ENCODE measurements at places on chromosomes 2 and 18.

GRCh38 chr18:944440-944839 is 39.8 kb downstream of the ADCYAP1 start:
- DNase-seq, result no peak

DNA sequence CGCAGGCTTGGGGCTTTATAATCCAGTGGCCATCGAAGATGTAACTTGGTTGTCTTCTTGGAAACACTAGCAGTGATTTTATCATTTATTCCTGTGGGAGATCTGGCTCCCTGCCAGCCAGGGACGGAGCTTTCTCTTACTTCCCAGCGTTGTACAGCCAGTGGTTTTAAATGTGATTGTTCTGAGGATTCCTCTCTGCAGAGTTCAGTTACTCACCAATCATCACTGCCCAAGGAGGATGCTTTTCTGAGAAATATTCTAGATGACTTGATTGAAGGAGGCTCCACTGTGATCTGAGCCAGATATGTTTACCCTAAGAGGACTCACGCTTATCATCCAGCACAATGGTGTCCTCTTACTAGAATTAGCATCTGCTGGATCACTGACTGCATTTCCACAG is 744.3 kb downstream of the RNF144A start:
- DNase-seq, result no peak

DNA sequence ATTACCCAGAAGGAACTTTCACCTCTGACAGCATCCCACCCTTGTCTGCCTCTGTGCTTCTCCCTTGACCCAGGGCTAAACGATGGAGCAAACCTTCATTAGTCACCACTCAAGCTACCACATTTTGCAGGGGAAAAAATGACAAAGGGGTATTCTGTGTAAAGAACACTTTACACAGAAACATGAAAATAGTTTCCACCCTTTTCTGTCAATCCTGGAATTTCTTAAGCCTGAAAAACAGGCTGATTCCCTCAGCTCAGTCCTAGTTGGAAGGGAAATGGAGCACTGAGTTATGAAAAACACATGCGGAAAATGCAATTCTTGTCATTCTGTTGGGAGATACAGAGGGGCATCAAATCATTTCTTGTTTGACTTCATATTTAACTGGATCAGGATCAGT is 175.0 kb upstream of the HNRNPA3 start:
- no peak for DNase-seq

GRCh38 chr2:151289972-151290866 is 751 bp upstream of the NMI start:
- no peak for DNase-seq

Measured in stimulated activated CD4-positive, alpha-beta T cell treated with anti-CD3 and anti-CD28 coated beads, Interleukin-1b, Interleukin-23, amount 100 ng/mL, for 1 hour (primary cell).